Kidney tubule cell (primary cell): ENCODE measurements at places on chromosomes 1 and 21.

DNA sequence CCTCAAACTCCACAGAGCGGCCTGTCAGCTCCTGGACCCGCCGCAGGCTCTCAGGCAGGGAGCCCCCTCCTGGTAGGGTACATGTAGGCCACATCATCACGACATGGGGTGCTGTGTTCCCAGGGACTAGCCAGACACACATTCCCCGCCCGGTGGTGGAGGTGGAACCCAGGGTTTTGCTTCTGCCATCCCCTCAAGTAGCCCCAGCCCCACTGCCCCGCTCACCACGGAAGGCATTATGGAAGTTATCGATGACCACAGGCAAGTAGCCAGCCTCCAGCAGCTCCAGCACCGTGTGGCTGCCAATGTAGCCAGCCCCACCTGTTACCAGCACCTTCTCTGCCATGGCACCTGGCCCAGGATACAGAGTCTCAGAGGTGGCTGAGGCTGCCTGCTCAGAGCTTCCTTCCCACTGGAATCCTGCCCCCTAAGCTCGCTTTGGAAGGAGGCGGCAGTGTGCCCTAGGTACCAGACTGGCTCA is 1.9 kb downstream of the GALE start:
- DNase-seq, result no peak

DNA sequence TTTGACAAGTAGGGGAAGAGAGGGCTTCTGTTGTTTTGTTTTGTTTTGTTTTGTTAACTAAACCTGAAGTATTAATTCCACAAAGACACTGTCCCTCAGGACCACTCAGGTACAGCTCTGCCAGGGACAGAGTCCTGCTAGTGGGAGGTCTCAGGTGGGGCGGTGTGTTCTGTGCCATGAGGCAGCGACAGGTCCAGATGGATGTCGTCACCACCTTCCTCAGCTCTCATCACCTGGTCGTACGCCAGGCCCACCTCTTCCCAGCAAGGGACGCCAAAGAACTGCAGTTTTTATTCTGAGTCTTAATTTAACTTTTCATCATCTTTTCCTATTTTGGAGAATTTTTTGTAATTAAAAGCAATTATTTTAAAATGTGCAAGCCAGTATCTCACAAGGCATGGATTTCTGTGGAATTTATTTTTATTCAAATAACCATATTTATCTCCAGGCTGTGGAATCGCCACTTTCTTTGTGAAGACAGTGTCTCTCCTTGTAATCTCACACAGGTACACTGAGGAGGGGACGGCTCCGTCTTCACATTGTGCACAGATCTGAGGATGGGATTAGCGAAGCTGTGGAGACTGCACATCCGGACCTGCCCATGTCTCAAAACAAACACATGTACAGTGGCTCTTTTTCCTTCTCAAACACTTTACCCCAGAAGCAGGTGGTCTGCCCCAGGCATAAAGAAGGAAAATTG is 62.5 kb downstream of the POFUT2 start:
- DNase-seq, result no peak

DNA sequence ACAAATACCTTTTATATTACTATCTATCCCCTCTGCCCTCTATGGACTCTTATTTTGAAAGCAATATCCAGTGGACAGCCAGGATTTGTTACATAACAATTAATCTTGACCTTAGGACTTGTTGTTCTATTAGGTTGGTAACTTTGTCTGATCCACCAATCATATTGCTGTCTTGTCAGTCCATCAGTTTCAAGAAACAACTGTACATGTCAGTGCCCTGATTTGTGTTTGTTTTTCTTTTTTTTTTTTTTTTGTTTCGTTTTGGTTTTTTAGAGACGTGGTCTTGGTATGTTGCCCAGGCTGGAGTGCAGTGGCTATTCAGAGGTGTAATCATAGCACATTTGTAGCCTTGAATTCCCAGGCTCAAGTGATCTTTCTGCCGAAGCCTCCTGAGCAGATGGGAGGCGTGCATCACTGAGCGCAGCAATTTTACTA is 1.5 kb upstream of the SCP2 start:
- DNase-seq, result peak; percentile 21

DNA sequence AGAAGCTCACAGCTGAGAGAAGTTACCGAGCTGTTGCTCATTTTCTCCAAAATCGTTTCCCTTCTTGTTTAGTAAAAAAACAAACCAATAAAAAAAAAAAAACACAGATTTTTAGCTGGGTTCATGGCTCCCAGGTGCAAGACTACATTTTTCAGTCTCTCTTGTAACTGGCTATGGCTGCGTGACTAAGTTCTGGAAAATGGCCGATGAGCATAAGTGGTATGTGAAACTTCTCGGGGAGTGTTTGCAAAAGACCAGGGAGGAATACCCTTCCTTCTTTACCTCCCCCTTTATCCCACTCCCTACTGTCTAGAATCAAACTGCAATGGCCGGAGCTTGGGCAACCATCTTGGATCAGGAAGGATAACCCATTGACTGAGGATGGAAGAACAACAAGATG is 38.7 kb upstream of the KANK4 start:
- no peak for DNase-seq

GRCh38 chr1:3093898-3094626 is 25.1 kb downstream of the PRDM16 start:
- no peak for DNase-seq

- DNase-seq, result peak; percentile 32
Measured at GRCh38 chr1:153404768-153405167, 11.6 kb upstream of the S100A7A start.

- no peak for DNase-seq
Measured at GRCh38 chr1:8765198-8765597, 52.2 kb downstream of the RERE start.

DNA sequence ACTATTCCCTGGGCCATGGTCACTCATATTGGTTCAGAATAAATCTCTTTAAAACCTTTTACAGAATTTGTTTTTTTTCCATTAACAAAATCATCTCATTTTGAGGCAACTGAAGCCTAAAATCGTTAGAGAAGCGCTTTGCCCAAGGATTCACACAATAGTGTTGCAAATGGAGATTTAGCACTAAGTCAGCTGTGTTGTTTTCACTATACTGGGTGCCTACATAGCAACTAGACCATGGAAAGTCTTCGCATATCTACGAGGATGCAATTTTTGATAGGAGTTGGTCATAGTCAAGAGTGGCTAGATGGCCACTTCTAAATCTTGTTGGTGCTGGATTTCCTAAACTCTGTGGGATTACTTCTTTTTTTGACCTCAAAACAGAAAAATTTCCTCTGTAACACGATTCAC is 530 bp upstream of the TIPRL start:
- DNase-seq, result no peak

DNA sequence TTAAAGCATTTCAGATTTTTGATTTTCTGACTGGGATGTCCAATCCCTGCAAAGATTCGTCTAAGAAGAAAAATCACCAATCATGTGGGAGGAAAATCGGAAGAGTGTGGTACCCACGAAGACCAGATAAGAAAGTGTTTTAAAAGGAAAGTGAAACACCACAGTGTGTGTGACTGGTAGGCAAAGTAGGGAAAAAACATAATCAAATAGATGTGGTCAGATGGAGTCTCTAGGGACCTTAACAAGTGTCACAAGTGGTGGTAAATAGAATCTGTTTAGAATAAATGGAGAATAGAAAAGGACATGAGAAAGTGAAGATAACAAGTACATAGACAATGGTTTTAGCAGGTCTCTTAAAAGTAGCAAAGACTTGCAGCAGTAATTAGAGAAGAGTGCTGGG is 154.6 kb downstream of the SLC30A10 start:
- DNase-seq, result no peak

DNA sequence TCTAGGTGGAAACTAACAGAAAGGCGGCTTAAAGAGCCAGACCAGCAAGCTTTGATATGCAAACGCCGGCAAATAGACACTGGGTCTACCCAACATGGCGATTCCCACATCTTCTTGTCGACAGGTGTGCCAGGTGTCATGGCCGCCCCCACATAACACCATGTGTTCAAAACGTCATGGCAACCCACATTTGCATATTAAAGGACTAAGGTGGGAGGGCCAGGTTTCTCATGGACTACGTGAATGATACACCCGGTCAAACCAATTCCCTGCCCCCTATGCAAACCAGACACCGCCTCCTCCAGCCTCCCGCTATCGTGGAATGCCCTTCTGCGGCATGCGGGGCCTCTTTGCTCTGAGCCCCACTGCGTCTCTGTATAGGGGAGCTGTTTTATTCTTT is 41.3 kb downstream of the ICOSLG start:
- peak; percentile 0 for DNase-seq

DNA sequence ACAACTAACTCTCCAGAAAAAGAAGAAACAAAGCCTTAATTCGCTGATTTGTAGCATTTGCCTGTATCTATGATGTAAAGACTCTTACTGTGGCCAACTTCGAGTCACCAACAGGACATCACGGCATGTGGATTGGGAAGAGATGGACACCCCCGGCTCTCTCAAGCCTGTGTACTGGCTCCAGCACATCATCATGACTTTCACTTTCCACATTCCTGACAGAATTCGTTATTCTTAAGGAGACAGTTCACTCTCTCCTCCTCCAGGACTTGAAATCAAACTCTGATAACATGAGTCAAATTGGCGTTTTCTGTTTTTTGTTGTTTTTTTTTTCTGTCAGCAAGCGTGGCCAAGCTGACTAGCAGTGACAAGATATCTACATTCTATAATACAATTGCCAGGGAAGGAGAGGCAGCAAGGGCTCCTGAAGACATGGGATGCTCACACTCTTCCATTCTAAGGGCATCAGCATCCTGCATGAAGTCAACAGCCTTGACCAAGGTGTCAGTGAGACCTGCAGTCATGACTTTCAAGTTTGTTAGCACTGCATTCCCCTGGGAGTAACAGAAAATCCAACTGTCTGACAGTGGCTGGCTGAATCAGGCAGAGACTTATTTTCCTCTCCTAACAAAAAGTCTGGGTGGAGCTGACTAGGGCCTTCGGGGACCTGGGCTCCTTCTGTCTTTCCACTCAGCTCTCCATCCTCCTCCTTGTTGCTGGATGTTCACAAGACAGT is 13.3 kb upstream of the TRAF3IP3 start:
- DNase-seq, result peak; percentile 61

GRCh38 chr1:68585351-68585750 is 88.5 kb upstream of the DEPDC1 start:
- no peak for DNase-seq

GRCh38 chr1:43002116-43002515 is 43.4 kb upstream of the SLC2A1 start:
- DNase-seq, result no peak

DNA sequence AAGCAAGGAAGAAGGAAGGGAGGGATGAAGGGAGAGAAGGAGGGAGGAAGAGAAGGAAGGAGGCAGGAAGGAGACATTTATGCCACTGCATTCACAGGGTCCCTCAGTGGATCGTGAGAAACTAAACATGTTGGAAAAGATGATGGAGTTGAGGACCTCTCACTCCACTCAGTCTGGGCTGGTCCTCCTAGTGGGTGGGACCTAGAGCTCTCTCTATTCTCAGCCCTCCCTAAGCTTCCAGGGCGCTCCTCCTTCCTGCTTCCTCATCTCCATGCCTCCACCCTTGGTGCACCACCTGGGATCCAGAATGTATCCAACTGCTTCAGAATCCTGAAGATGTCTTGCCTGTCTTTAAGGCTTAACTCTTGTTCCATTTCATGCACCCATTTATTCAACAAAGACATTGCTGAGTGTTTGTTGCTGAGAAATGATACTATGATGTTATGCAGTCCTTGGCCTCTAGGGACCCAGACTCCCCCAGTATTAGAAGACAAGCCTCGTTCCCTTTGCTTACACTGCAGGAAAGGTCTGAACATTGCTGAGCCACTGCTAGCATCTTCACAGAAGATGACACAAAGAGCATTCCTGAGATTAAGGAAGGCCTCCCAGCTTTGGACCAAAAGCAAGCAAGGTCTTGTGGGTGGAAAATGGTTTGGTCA is 88.5 kb downstream of the BEND5 start:
- DNase-seq, result peak; percentile 23

DNA sequence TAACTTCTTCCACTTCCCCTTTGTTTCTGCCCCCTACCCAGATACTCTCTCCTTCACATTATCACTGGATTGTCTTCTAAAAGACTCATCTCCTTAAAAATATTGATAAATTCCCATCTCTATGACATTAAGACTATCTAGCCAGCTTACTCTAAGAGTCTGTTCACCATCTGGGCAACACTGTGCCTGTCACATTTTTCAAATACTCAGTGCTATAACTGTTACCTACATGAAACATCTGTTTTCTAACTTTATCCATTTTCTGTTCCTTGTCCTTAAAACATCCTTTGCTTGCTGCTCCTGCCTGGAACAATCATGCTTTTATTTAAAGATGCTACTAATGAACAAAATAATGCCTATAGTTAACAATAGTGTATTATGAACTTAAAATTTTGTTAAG is 81.4 kb downstream of the NCAM2 start:
- DNase-seq, result no peak

- DNase-seq, result no peak
Measured at GRCh38 chr1:225602590-225603206, 50.2 kb downstream of the ENAH start.

GRCh38 chr1:192936313-192937018 is 122.7 kb downstream of the UCHL5 start:
- DNase-seq, result no peak

DNA sequence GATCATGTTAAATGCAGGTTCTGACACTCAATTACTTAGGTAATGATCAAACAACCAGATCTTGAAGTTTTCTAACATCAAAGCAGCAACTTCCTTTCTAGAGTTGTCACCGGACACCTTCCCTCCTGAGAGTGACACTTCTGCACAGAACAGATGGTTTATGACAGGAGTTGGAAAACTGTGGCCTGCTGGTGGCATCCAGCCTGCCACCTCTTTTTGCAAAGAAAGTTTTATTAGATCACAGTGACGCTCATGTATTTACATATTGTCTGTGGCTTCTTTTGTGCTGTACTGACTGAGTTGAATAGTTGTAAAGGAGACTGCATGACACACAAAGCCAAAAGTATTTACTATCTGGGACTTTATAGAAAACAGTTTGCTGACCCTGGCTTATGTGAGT is 28.3 kb downstream of the DDR2 start:
- DNase-seq, result no peak

DNA sequence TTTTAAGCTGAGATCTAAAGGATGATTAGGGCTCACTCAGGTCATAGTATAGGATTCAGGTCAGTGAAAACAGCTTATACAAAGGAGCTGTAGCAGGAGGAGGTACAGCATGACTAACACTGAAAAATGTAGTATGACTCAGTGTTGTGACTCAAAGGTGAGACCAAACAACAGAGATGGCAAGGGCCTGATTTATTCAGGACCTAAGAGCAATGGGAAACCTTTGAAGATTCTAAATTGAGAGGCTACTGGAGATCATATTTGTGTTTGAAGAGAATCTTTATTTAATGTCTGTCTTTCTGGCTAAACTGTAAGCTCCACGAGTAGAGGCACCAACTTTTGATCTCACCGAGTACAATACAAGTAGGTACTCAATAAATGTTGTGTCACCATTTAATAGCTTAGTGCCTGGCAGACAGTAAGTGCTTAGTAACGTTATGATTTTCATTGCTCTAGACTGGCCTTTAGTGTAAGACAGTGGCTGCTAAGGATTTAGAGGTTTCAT is 43.5 kb downstream of the PRKAA2 start:
- peak; percentile 94 for DNase-seq

GRCh38 chr1:109423498-109423897 is 2.8 kb downstream of the PSMA5 start:
- DNase-seq, result no peak

- no peak for DNase-seq
Measured at GRCh38 chr1:159937054-159937750, 8.2 kb downstream of the IGSF9 start.

- no peak for DNase-seq
Measured at GRCh38 chr1:1421147-1421906, at the start of gene ANKRD65. TSS of gene ANKRD65 (minus strand) at chr1:1421276. CDS start at chr1:1421005, 271 bp downstream.
